ENCODE measurements at places on chromosomes 7 and 10.

- no peak for DNase-seq
Observed at GRCh38 chr7:138575897-138576428, 115.9 kb downstream of the TRIM24 start.

DNA sequence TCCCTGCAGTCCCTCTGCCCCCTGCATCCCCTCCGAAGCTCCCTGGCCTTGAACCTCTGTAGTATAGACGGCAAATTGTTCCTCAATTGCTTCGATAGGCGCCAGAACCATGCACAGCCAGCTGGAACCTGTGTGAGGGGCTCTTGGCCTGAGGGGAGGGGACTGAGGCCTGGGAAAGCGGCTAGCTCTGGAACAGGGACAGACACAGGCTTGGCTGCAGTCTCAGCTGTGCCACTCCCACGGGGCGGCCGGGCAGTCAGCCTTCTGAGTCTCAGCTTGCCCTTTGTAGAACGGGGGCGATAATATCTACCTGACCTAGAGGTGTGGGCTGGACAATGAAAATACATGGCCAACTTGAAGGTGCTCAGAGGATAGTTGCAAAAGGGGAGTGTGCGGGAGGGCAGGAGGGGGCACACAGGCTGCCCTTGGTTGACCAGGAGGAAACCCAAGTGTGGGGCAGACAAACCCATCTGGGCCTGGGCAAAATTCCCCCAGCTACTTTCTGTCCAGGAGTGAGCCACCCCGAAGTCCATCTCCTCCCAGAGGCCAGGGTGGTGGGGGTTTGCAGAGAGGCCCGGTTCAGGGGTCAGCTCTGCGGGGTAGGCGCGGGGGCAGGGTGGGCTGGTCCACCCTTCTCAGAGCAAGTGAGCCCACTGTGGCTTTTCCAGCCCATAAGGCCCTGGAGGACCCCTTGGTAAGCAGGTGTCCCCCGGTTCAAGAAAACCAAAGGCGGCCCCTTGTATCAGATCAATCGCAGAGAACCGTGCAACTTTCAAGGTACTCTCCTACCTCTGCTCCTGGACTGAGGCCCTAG is 4.6 kb downstream of the CRYGN start:
- no peak for DNase-seq

- DNase-seq, result no peak
Observed at GRCh38 chr7:3568516-3568915, 267.5 kb downstream of the SDK1 start.

GRCh38 chr7:52786174-52786573 is 249.3 kb upstream of the POM121L12 start:
- no peak for DNase-seq

DNA sequence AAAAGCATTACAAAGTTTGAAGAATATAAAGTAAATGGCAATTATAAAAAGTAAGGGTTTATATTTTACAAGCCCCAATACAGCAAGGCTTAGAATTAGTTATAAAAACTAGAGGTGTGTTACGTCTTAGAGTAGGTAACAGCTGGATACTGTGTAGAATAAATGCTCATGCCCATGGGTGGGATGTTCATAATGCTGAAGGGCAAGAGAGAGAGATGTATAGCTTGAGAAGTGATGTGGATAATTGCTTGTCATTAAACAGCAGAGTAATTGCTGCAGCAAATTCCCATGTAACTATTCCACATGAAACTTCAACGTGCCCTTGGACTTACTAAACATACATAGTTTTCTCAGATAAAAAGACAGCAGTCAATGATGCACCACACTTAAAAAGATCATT is 233.8 kb downstream of the IMMP2L start:
- DNase-seq, result no peak

GRCh38 chr10:78740976-78741915 is 327.5 kb upstream of the ZMIZ1 start:
- DNase-seq, result no peak

GRCh38 chr7:131145770-131146169 is 181.9 kb upstream of the MKLN1 start:
- DNase-seq, result no peak

DNA sequence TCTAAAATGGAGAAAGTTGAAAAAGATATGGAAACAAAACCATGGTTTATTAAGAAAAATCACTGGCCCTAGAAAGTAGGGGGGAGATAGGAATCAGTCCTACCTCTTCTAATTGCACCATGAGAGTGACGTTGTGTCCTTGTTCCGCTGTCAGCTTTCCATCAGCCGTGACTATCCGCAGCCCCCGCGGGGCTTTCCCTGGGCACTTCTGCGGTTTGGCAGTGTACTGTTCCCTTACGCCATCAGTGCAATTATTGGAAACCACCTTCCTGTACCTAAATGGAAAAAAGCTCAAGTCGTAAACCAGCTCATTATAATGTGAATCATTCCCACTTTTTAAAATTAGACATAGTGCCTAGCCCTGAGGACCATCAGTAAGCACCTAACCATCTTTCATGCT is 512.2 kb downstream of the SORCS1 start:
- no peak for DNase-seq

GRCh38 chr7:37015353-37016034 is 291.2 kb upstream of the AOAH start:
- DNase-seq, result no peak

GRCh38 chr7:38902449-38902848 is 6.5 kb downstream of the VPS41 start:
- DNase-seq, result no peak

DNA sequence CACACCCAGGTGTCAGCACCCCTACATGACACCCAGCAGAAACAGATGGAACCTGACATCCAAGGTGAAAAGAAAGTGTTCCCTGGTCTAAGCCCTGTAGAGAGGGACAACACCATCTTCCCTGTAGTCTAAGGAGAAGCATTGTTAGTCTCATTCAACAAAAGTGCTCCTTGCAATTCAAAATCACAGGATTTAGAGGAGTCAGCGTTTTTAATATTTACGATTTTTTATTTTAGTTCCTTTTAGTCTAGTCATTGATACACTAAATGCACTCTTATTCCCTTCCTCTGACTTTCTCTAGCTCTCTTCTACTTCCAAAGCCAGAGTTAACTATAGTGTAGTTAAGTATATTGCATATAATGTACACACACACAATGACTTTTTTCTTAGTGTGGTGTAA is 163.0 kb downstream of the TPK1 start:
- DNase-seq, result no peak

DNA sequence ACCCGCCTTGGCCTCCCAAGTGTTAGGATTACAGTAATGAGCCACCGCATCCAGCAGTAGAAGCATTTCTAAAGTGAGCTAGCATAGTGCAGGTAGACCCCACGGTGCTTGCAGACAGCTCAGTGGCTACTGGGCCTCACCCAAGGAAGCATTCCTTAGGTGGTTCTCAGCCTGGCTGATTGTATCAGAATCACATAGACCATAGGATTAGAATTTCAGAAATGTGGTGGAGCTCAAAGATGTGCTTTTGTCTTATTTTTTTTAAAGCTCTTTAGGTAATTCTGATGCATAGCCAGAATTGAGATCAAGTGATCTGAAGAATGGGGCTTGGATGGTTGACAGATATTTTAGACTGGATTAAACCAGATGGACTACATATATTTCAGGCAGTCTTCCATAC is 10.9 kb downstream of the ANLN start:
- DNase-seq, result peak; percentile 28

DNA sequence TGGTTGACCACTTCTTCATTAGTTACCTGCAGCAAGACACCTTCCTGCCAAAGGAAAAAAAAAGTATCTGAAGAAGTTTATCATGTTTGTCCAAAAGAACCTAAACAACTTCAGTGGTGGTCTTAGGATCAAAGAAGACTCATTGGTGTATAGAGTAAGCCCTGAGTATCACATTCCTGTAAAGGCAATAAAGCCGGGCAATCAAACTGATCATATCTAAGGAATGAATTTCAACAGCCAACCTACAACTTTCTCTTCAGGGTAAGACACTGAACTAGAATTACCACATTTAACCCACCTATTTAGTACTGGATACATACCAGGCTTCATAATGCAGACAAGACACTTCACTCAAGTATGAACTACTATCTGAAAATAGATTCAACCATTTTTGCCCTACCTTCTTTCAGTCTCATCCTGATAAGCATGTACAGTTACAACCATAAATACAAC is 10.1 kb downstream of the HNRNPA2B1 start:
- no peak for DNase-seq

GRCh38 chr7:10789170-10789569 is 184.5 kb upstream of the PHF14 start:
- DNase-seq, result no peak

DNA sequence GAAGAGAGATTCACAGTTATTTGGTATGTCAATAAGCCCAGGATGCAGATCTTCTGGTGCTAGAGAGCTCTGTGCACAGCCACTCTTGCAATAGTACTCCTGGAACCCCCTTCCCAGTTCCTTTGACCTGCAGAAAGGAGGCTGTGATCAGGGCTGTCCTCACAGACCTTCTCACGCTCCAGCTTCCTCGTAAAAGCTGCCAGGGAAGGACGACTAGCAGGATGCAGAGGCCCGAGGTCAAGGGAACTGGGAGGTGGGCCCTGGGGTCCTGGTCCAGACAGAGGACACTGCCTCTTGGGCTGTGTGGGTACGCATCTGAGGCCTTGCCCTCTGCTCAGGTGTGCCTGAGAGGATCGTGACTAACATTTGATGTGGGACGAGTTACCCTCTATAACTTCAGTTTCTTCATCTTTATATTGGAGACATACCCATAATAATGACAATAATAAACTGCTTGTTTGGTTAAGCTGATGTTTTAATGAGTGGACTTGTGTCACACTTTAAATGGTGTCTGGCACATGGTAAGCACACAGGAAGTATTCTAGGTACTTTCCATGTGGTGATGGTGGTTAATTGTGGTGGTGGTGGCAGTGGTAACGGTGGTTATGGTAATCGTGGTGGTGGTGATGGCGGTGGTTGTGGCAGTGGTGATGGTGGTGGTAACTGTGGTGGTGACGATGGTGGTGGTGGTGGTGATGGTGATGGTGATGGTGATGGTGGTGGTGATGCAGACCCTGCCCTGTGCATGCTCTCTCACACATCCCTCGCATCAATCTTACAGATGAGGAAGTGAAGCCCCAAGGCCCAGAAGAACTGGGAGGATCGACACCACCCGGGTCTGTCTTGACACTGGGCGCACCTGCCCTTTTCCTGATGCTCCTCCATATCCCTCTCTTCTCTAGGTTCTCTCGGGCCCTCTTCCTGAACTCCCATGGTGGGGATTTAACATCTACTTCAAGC is 235.2 kb upstream of the GRB10 start:
- no peak for DNase-seq

DNA sequence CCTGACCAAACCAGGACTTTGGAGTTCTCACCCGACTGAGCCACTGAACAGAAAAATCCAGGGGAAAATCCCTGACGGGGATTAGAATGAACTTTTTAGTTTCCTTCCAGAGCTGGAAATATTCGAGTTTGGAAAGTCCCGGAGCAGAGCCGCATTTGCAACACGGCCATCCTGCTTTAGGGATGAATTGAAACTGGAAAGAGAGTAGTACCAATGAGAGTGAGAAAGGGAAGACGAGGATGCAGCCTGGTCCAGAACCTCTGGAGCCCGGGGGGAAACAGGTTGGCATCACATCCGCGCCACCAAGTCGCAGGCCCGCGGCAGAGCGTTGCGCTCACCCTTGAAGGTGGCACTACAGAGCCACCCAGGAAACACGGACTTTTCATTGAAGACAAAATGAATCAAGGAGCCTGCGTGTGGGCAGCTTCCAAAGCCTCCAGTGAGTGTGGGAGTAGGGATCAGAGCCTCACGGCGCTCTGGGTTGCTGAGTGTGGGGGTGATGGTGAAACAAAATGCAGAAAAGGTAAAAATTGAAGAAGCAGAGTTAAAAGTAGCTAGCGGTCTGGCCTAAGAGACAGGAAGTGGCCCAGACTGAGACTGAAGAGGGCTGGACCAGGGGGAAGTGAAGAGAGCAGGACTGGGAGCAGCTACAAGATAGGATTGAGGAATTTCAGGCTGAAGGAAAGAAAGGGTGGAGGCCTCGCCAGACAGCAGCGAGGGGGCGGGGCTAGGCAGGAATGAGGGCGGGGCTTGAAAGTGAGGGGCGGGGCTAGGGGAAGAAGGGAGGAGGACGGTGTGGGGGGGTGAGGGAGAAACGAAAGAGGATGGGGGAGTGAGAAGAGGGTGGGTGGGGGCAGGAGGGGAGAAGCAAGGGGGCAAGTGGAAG is 1.8 kb downstream of the SMURF1 start:
- peak; percentile 60 for DNase-seq

GRCh38 chr10:124566222-124566888 is 104.7 kb downstream of the LHPP start:
- DNase-seq, result no peak

DNA sequence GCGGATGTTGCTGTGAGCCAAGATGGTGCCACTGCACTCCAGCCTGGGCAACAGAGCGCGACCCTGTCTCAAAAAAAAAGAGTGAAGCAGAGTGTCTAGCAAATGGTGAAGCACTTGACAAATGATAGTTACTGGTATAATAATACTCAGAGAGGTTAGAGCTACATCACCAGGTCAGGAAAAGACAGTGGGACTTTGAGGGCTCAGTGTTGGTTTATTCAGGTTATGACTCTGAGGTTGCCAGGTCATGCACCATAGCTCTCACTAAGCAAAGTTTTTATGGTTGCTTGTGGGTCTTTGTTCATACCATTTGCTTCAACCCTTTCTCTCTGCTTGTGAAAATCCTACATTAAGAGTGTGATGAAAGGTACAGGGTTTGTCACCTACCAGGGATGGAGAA is 13.6 kb downstream of the MRPS33 start:
- no peak for DNase-seq

DNA sequence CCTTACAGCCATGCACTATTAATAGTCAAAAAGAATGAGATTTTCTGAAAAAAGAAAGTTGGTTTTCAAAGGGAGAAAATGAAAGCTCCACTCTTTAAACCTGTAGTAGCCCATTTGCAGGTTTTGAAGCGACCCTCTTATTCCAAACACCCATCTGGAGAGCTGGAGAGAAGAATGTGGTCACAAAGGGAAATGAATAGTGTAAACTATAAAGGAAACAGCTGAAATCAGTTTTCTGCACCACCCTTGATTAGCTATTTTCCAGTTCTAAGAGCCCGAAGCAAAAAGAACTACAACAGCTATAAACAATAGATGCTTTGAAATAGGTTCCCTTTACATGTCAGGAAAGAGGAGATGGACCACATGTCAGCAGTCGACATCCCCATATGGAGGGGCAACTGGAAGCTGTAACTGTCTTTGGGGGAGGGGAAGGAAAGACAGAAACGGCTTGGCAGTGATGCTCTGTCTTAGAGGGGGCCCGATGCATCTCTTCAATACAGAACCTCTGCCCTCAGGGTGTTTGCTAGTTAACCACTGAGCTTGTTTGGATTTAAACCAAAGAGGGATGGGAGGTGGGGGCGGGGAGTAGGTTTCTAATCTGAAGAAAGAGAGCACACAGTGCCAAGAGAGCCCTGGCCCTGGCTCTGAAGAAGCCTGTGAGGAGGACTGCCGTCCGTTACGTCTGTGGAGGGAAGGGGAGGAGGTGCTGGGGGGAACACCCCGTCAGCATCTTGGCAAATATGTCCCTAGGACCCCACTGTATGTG is 55.3 kb downstream of the CPVL start:
- no peak for DNase-seq

GRCh38 chr7:99331002-99331401 is 5.3 kb downstream of the ARPC1A start:
- no peak for DNase-seq
